Hindlimb muscle (tissue), 1 donor: ENCODE measurements at places on chromosomes 5 and 9. TPM values are rescaled to one million over a fixed set of nuclear protein-coding genes. Genes with fewer than 3 reads are reported as not detected.

The LCN15 gene
- 0.62 TPM for polyA plus RNA-seq

The SLC6A19 gene
- polyA plus RNA-seq, result not detected

The SLIT3 gene
- polyA plus RNA-seq, result 7.5 TPM

The NIPAL4 gene
- polyA plus RNA-seq, result 0.22 TPM

The SHOC1 gene
- polyA plus RNA-seq, result 0.26 TPM

The SLCO6A1 gene
- polyA plus RNA-seq, result 0.40 TPM

The ADAMTS12 gene
- polyA plus RNA-seq, result 18.2 TPM

The KCNN2 gene
- 9.6 TPM for polyA plus RNA-seq

The UAP1L1 gene
- 2.5 TPM for polyA plus RNA-seq

The FBXW11 gene
- polyA plus RNA-seq, result 34.5 TPM

The PDCD1LG2 gene
- polyA plus RNA-seq, result 1.5 TPM

The MUSK gene
- polyA plus RNA-seq, result 10.2 TPM
